ENCODE measurements at places on chromosomes 3 and 15. TPM values are rescaled to one million over a fixed set of nuclear protein-coding genes. Genes with fewer than 3 reads are reported as not detected.

The CCR3 gene
- total RNA-seq, result not detected

DNA sequence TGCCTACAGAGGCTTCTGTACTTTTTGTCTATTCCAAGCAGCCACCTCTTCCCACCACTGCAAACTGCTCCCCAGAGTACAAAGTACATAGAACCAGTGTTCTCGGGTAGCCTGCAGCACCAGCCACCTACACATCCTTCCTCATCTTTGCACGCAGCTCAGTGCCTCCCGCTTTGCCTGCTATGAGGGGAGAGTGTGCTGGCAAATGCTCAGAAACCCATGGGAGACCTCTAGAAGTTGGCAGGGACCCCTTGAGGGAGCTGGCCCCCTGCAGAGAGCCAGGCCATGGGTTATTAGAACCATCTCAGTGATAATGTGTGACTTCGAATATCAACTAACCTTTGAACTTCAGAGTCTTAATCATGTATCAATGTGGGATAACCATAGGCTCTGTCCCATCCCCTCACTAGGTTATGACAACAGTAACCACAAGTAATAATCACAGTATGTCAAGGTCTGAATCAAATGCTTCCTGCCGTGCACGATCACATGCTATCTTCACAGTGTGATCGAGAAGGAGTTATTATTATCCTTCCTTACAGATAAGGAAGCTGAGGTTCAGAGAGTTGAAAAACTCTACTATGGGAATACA is 22.8 kb upstream of the SMAD3 start:
- H3K4me1 ChIP-seq, result peaks cover 39% of the 10 kb centered on the region
- H3K4me3 ChIP-seq, result no peak overlapping the region
- no peak for DNase-seq

The GABRB3 gene
- 0.17 TPM for total RNA-seq

The WDR93 gene
- total RNA-seq, result not detected

The OIP5 gene
- 13.0 TPM for total RNA-seq

DNA sequence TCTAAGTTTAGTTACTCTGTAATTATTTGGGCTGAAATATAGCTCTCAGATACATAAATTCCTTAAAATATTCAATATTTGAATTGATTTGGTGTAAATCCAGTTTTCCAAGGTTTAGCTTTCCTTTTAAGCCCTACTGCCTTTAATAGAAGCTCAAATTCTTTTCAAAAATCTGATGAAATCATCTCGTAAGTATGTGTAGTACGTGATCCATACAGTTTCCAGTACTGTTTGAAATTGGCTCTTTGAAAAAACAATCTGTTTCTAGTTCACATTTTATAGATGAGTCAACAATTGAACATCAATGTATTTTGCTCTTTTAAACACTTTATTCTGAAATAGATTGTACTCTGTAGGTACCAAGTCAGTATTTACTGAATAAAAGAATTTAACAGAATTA is 84.2 kb downstream of the LRRC49 start:
- H3K36me3 ChIP-seq, result no peaks in the 10 kb centered on the region
- DNase-seq, result no peak
- H3K4me3 ChIP-seq, result no peak overlapping the region
- H3K4me1 ChIP-seq, result no peaks in the 10 kb centered on the region
- H3K27ac ChIP-seq, result no peak overlapping the region
- H3K27me3 ChIP-seq, result peaks cover 4% of the 10 kb centered on the region

DNA sequence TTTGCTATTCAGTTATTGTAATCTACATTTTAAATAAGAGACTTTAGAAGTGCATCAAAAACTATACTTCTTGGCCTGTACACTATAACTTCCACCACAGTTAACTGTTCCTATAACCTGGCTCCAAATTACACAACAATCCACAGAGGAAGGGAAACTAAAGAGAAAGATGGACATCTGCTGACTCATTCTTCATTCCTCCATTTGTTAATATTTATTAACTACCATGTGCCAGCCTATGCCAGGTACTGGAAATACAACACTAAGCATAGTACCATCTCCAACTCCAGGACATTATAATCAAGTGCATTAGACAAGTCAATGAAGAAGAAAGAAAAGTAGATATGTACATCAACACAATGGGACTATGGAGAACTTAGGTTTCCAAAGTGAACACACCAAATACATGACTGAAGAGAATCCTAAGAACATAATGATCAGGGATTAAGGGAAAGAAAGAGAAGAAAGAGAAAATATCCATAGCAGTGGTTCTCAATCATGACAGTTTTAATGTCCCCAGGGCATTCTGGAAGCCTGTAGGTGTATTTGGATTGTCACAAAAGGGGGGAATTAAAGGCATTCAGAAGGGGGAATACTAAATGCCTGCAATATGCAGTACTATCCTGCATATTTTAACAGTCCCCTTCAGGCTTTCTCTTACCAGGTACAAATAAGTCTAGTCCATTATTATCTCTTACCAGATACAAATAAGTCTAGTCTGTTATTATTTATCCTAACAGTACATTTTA is 8.9 kb downstream of the ICE2 start:
- no peak for DNase-seq
- no peak overlapping the region for H3K4me3 ChIP-seq
- H3K4me1 ChIP-seq, result peaks cover 16% of the 10 kb centered on the region
- no peaks in the 10 kb centered on the region for H3K27me3 ChIP-seq
- no peak overlapping the region for H3K27ac ChIP-seq

DNA sequence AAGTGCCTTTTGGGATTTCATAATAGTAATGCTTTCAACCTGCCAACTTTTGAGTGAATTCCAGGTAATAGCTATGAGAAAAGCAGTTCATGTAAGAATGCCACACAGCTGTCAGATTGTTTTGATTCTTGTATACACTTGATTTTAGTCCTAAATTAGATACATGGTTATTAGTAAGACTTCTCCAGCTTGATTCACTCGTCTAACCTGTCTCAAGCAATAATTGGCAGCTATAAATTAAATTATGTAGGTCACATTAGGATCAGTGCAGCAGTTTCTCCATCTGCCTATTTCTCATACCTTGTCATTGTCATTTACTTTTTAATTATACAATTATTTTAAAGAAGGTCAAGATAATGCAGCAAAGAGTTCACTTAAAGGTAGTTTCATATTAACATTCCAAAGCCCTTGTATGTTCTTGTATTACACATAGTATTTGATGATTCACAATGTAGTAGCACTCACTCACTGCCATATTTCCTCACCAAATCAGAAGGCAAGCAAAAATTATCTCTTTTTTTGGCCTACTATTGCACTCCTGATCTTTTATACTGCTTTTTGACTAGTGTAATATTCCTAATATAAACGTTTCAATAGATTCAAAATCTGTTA is 10.9 kb upstream of the CRYBG3 start:
- no peak overlapping the region for H3K4me3 ChIP-seq
- H3K27ac ChIP-seq, result no peak overlapping the region
- H3K4me1 ChIP-seq, result peaks cover 11% of the 10 kb centered on the region
- no peaks in the 10 kb centered on the region for H3K36me3 ChIP-seq
- H3K27me3 ChIP-seq, result no peaks in the 10 kb centered on the region
- DNase-seq, result no peak

The GJD2 gene
- total RNA-seq, result not detected

The LCTL gene
- total RNA-seq, result not detected

GRCh38 chr3:180409170-180409569 is 192.8 kb upstream of the TTC14 start:
- no peak overlapping the region for H3K27ac ChIP-seq
- no peaks in the 10 kb centered on the region for H3K27me3 ChIP-seq
- H3K4me1 ChIP-seq, result no peaks in the 10 kb centered on the region
- no peak overlapping the region for H3K4me3 ChIP-seq

The CD86 gene
- total RNA-seq, result 1.4 TPM

The ACSBG1 gene
- total RNA-seq, result not detected

DNA sequence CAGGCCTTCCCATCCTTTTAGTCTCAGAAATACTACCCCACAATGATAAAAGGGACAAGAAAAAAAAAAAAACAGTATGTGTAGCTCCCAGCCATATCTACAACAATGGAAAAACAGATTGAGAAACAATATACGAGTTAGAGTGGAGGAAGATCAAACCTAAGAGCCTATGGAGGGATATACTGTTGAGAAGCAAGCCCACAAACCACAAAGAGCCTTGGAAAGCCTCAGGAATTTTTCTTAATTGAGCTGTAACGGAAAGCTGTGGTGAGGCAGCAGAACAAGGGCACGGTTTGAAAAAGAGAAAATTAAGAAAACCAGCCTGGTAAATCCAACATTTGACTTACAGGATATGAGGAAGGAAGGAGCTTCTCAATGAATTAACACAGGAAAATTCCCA is 21.4 kb downstream of the KPNA1 start:
- no peak for DNase-seq
- no peak overlapping the region for H3K27ac ChIP-seq
- H3K4me1 ChIP-seq, result peaks cover 30% of the 10 kb centered on the region
- H3K4me3 ChIP-seq, result no peak overlapping the region
- H3K36me3 ChIP-seq, result peaks cover 35% of the 10 kb centered on the region

DNA sequence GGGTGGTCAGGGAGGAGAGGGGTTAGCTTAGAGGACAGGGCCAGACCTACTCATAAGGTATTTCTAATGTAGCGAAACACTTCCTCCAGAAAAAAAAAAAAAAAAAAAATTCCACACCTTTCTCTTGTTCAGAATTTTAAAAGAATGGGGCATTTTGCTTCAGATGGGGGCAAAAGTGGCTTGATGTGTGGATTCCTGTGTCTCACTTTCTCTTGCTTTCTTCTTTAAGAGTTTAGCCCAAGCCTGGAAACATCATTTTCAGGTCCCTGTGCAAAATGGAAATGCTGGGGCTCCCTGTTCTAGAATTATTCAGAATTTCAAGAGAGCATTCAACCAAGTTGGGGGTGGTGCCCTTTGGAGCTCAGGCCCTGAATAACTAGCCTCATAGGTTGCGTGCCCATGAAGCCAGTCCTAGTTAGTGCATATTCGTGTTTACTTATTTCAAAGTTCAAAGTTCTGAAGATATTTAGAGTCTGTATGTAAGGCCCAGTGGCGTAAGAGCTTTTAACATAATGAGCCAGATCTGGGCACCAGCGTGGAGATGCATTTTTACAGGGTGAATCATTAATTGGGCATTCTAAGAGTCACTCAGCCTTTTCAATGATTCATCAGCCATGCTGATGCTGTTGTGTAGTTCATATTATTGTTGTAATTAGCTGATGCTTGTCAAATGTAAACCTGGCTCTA is 104.5 kb downstream of the RPLP1 start:
- H3K36me3 ChIP-seq, result no peaks in the 10 kb centered on the region
- no peaks in the 10 kb centered on the region for H3K27me3 ChIP-seq
- H3K27ac ChIP-seq, result no peak overlapping the region

DNA sequence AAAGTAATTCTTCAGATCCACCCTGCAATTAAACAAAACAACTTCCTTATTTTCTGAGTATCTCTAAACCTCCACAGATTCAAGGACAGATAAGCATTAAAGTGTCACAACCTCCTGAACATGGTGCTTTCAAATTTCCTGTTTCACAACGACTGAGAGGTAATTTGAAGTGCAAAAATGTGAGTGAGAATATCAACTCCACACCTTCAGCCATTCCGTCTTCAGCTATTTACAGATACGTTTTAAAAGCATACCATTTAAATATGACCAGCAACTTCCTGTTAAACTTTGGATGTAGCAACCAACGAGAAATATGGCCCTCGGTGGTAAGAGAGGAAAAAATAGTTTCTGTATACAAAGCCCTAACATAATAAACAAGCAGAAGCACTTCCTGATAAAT is 32.1 kb upstream of the PCSK6 start:
- peaks cover 4% of the 10 kb centered on the region for H3K36me3 ChIP-seq
- H3K27ac ChIP-seq, result no peak overlapping the region
- peaks cover 13% of the 10 kb centered on the region for H3K27me3 ChIP-seq
- peaks cover 2% of the 10 kb centered on the region for H3K4me1 ChIP-seq
- no peak for DNase-seq

DNA sequence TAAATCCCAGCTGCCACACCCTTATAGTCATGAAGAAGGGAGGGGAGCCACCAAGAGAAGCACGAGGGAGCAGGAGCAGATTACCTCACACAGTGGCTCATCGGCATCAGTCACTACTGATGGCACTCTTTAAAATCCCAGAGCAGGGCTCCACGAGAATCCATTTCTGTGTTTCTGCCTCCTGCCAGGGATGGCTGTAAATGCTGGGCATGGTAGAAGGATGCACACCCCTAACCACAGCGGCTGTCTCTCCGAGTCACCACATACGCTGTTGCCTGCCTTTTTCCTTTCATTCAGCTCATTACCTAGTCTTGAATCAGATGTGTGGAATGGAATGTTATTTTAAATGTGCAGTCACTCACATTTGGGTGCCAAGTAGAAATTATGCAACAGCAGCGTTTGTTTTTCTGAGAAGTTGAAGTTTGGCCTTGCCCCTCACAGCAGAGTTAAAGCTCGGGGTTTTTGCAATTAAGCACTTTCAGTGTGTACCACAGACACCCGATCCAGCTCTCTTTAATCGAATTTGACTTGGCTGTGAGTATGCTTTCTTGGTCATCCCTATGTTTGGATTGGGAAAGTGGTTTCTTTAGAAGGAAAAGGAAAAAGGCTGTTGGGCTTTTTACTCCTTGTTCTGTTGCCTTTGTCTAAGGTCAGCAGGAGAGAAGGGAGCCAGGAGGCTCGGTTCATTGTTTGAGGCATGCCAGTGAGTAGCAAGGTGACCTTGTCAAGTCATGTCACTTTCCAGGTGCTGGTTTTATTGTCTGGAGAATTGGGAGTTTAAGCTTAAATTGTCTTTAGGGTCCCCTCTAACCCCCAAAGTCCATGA is 284.2 kb upstream of the TPM1 start:
- no peaks in the 10 kb centered on the region for H3K27me3 ChIP-seq
- H3K4me3 ChIP-seq, result no peak overlapping the region
- DNase-seq, result no peak
- H3K27ac ChIP-seq, result no peak overlapping the region

DNA sequence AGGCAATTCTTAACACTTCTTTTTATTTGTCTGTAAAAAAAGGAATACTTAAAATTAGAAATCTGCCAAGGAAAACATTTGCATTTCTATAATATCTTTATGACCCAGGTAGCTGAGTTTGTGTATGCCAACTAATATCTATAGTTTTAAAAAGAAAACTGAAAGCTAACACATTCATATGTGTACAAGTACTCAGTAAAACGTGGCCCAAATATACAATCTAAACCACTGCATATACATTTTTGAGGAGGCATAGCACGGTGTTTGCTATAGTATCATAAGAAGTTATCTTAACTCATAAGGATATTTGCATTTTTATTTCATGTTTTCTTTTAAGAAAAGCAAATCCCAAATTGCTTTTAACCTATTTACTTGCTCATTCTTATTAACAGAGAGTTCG is 172.7 kb downstream of the ZBTB20 start:
- H3K4me1 ChIP-seq, result peaks cover 5% of the 10 kb centered on the region
- peaks cover 15% of the 10 kb centered on the region for H3K36me3 ChIP-seq
- H3K27ac ChIP-seq, result no peak overlapping the region
- no peak overlapping the region for H3K4me3 ChIP-seq

DNA sequence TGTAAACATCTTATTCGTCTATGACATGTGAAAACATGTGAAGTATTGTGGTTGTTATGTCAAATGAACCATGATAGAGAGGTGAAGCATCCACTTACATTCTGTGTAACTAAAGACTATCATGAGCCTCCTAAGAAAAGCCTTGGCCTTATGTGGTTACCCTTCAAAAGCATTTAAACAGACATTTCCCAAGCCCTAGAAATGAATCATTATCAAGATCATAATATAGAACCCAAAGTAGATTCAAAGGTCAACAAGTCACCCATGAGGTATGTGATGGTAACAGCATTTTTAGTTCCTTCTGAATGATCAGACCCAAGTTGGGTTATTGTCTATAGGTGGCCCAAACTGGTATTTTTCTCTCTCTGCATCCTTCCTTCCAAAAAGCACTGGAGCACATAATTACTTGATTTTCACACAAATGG is 408.0 kb downstream of the TBL1XR1 start:
- H3K36me3 ChIP-seq, result no peaks in the 10 kb centered on the region
- no peak overlapping the region for H3K27ac ChIP-seq
- peaks cover under 1% of the 10 kb centered on the region for H3K27me3 ChIP-seq
- H3K4me1 ChIP-seq, result no peaks in the 10 kb centered on the region
- no peak for DNase-seq

The KLHL18 gene
- 23.7 TPM for total RNA-seq

Data from activated CD4-positive, alpha-beta memory T cell treated with anti-CD3 and anti-CD28 coated beads for 36 hours (primary cell).